RPMI8226 (cell line): ENCODE measurements at places on chromosomes 1 and 21.

DNA sequence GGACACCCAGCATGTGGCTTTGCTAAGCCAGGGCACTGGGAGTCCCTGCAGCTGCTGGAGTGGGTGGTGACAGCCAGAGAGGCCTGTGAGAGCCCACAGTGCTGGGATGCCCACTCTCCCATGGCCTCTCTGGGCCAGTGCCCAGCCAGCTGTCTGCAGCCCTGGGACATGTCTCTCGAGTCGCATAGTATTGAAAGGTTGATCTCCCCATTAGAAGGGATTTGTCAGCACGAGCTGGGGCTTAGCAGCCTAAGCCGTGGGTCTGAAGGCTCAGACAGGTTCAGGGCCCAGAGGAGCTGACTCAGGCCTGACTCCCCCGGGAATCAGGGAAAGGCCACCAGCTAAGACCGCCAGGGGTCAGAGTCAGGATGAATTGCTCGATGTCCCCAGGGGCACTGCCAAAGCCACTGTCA lies 53.5 kb downstream of the FOXD2 start:
- no peak for DNase-seq

- peak; percentile 94 for DNase-seq
These were observed 61.1 kb downstream of the TOMM20 start for GRCh38 chr1:235067396-235068157.

DNA sequence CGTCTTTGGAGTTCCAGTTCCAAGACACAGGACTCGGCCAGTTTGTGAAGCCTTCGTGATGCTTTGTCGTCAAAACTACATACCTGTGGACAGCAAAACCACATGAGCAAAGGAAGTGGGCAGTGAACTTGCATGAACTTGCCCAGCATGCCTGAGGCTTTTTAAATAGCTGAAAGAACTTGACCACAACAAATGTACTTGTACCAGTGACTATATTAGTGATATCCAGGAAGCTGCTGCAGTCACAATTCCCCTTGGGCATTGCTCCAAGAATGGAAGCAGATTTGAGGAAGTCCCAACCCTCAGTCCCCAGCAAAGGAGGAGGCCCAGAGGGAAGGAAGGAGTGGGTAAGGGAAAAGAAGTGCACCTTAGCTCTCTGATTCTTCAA lies 2.6 kb downstream of the FUCA1 start:
- DNase-seq, result peak; percentile 78

- DNase-seq, result peak; percentile 11
These were observed 55.9 kb upstream of the PROX1 start for GRCh38 chr1:213931836-213932235.

GRCh38 chr1:241323514-241324195 lies 33.4 kb downstream of the RGS7 start:
- DNase-seq, result peak; percentile 49

GRCh38 chr1:183898001-183898396 lies 93.1 kb downstream of the RGL1 start:
- no peak for DNase-seq

DNA sequence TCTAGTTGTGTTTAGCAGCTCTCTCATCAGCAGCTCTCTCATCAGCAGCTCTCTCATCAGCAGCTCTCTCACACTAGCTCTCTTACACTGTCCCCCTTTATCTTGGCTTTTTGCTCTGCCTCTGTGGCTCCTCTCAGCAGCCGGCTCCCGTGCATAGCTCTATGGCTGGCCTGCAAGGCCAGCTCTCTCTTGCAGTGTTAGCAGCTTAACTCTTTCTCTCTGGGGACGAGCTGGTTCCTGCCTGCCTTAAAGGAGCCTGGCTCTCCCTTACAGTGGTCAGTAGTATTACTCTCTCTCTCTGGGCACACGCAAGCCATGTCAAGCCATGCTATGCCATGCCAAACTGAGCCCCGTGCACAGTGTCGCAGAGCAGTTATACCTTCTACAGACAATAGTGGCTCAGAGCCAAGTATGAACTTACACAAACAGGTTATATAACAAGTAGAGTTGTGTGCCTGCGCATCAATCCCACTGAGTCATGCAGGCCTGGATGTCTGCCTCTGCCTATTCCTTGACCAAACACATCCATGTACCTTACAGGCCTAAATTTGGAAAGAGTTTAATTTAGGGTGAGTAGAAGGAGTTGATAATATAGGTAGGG lies 295.9 kb downstream of the TPR start:
- no peak for DNase-seq

DNA sequence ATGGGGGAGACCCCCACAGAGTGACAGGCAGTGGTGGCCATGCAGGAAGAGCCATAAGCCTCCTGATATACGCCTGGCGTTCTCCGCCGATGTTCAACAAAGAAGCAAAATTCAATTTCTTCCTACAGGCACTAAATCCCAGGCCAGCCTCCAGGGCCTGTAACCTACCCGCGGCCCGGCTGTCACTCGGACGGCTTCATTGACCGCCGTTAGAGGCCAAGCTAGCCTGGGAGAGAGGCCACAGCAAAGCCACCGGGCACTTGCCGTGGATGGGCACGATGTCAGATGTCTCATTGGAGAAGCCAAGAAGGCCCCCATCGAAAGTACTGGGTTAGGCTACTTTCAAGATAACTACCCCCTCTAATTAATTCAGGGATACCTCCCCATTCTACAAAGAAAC lies 9.7 kb downstream of the ADGRB2 start:
- no peak for DNase-seq

DNA sequence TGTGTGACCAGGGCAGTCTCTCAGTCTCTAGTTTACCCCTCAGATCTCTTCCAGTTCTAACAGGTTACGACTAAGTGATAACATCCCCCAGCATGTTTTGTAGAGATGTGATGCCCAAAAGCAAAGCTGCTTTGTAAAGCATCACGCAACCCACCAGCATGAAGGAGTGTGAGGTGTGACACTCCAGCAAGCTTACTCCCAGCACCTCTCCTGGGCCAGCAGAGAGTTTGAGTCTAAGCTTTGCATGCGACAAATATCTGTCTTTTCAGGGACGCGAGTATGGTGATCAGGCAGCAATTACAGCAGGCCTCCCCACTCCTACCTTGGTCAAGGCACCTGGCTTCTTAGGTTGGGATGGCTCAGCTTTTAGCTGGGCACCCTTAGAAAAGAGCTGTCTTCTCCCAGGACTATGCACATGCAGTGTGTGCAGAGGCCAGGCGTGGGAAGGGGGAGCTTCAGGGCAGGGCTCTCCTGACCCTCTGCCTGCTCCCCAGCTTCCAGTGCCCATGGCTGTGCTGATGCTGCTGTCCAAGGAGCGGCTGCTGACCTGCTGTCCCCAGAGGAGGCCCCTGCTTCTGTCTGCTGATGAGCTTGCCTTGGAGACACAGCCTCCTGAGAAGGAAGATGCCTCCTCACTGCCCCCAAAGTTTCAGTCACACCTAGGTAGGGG lies 48.2 kb downstream of the ELK4 start:
- DNase-seq, result no peak

DNA sequence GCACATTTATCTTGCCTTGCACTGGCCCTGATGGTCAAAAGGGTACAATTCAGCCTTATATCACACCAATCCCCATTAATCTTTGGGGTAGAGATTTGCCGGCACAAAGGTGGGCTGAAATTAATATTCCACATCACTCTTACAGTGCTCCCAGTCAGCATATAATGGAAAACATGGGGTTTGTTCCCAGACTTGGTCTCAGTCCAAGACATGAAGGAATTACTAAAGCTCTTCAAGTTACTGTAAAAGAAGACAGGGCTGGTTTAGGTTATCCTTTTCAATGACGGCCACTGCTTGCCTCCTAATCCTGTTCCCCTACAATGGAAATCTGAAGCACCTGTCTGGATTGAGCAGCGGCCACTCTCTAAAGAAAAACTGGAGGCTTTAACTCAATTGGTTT lies 160.7 kb downstream of the IER5 start:
- DNase-seq, result no peak

DNA sequence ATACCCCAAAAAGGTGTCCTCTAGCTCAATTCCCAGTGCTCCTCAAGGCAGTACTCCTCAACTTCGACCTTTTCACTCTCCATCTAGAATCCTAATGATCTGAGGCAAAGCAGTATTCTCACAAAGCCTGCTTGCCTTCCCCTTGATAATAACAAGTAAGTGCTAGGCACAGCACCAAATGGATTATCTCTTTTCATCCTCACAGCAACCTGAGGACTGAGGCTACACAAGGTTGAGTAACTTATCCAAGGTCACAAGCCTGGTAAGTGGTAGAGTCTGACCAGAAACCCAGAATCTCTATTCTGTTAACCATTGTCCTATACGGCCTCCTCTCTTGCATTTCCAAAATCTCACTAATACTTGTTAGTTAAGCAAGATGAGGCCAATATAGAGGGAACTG lies 5.1 kb downstream of the SYDE2 start:
- no peak for DNase-seq
